ENCODE measurements at places on chromosomes 5 and 9. TPM values are rescaled to one million over a fixed set of nuclear protein-coding genes. Genes with fewer than 3 reads are reported as not detected.

TMEM215 gene
- not detected for total RNA-seq

TAF11L5 gene
- total RNA-seq, result not detected

ST6GALNAC6 gene
- total RNA-seq, result 32.2 TPM

PDLIM4 gene
- total RNA-seq, result 13.9 TPM

BARHL1 gene
- not detected for total RNA-seq

SLCO4C1 gene
- total RNA-seq, result 0.73 TPM

C9orf152 gene
- 26.8 TPM for total RNA-seq

LECT2 gene
- total RNA-seq, result not detected

MOB3B gene
- total RNA-seq, result 12.3 TPM

UBTD2 gene
- total RNA-seq, result 1.8 TPM

SPINK4 gene
- total RNA-seq, result not detected

CATSPER3 gene
- total RNA-seq, result not detected

C5orf52 gene
- not detected for total RNA-seq

SPATA31A1 gene
- total RNA-seq, result not detected

PCDHA10 gene
- under 0.01 TPM for total RNA-seq

SLC6A18 gene
- not detected for total RNA-seq

UNC5A gene
- not detected for total RNA-seq

IPO11 gene
- total RNA-seq, result 9.0 TPM

PCDHA1 gene
- total RNA-seq, result not detected

IFNA13 gene
- not detected for total RNA-seq

HAPLN1 gene
- 5.1 TPM for total RNA-seq

ISL1 gene
- 15.2 TPM for total RNA-seq

OMD gene
- 9.8 TPM for total RNA-seq

TAF11L10 gene
- total RNA-seq, result not detected

NPR3 gene
- 0.89 TPM for total RNA-seq

PCDHB8 gene
- not detected for total RNA-seq

RIGI gene
- total RNA-seq, result 14.9 TPM

HAVCR1 gene
- total RNA-seq, result not detected

All from stomach (tissue), 19 donors.